ENCODE measurements at places on chromosomes 1 and 21.
A peak's percentile ranks its signal among the peaks of the same experiment; 100 is the strongest.

DNA sequence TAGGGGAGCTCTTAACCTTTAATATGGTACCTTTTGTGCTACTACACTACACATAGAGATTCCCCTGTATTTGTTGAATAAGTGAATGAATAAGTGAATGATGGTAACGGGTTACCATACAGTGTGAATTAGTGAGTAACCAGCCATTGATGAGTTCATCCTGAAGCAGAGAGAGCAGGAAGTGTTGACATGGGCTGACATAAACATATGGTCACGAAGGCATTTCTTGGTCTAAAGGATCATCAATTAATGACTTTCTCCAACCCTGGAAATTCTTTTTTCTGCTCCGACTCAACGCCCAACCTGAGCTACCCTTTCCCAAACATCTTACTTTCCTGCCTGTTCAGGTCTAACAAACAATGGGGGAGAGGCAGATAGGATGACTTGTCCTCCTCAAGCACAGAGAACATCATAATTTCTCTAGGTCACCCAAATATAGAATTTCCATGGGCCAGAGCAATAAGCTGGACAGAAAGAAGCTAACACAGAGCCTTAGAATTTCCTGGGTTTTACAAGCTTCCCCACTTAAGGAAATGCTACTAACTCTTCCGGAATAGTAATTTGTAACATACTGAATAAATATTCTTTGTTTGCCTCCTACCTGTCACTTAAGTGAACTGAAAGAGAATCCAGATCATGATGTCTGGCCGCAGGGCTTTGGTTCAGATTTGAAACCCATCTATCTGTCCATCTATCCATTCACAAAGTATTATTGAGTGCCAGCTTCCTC, 114.7 kb upstream of the NGF start:
- DNase-seq = no peak

DNA sequence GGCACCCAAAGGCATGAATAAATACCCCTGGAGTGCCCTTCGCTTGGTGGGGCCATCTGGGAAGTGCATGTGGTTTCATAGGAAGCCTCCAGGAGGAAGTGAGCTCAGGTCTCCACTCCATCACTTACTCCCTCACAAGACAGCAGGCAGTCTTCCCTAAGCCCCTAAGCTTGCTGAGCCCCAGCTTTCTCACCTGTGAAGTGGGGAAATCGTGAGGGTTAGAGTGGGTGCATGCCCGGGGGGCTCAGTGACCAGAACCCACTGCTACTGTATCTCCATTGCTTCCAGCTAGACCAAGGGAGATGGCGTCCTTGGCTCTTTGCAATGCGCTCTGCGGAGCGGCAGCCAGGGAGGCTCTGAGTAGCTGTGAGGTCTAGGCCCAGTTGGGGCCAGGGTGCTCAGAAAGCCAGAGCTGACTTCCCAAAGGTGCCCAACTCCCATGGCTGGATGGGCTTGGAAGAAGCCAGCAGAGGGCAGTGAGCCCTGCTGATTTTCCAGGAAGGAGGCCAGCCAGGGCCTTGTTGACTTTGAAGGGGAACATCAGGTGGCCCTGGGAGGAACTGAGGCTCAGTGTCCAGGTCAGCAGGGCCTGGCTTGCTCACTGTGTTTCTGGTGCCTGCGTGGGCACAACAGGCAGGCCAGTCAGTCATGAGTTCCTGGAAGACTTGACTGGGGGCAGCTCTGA, 27.3 kb downstream of the CDCP2 start:
- DNase-seq = peak; percentile 4

DNA sequence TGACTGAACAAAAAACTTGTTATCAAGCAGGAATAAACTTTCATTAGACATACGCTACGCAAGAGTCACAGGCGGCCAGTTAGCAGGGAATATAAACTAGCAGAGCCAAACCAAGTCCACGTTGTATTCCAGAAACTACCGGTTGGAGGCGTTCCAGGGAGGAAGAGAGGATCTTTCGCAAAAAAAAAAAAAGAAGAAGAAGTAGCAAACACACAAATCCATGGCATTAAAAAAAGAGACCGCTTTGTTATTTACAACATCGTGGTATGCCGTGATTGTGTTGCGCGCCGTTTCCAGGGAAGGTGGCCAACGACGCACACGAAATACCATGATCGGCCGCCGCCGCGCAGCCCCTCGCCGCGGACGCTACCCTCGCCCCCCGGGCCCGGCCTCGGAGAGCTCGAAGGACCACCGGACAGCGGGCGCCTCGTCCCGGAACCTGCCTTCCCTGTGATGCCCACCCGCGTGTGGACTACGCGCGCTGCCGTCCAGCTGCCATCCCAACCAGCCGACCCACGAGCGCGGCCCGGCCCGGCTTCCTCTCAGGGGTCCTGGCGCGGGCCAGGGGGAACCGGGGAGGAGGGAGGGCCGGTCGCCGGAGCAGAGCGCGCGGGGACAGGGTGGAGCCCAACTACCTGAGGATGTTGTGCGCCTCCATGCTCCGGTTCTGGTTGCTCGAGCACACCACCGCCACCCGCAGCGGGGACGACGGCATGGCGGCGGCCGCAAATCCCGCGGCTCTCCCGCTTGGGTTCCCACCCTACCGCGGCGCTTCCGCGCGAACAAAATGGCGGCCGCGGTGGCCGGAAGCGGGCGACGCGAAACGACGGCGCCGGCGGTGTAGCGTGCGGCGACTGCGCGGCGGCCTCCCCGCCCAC, 581 bp downstream of the SSU72 start:
- DNase-seq = peak; percentile 81

GRCh38 chr1:59669752-59670312, 144.9 kb upstream of the HOOK1 start:
- DNase-seq = no peak

- DNase-seq = no peak
Observed at GRCh38 chr1:20443703-20444586, 42.1 kb downstream of the CAMK2N1 start.

- DNase-seq = peak; percentile 40
Observed at GRCh38 chr1:165928075-165928731, 100.8 kb downstream of the UCK2 start.

DNA sequence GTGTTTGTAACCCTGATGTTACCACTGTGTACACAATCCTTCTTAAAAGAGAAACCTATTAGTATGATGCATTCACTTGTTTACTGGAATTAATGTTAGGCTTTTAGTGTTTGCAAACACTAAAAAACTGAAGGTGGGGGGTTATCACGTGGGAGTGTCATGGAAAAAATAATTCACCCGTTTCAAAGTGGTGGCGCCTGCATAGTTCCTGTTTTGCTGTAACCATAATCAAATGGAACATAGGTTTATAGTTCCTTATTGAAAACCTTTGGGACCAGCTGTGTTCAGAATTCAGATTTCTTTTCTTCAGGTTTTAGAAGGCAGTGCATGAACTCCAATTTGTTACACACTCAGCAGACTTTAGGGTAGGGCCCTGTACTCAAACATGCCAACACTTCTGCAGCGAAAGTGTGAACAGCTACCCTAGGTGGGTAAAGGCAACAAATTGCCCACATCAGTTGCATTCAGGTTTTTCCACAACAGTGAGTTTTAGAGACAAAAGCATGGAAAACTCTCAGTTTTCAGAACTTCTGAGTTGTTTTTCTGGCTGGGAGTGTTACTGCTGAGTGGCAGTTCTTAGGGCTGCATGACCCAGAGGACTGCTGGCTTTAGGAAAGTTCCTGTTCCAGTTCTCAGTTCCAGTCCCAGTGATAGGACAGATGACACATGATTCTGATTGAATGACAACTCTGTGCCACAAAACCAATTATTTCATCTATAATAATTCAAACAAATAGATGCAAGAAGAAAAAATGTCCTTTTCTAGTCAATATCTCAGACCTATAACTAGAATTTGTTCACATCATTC, 29.1 kb upstream of the IVNS1ABP start:
- no peak for DNase-seq

GRCh38 chr1:55816456-55817426, 601.6 kb upstream of the USP24 start:
- no peak for DNase-seq

DNA sequence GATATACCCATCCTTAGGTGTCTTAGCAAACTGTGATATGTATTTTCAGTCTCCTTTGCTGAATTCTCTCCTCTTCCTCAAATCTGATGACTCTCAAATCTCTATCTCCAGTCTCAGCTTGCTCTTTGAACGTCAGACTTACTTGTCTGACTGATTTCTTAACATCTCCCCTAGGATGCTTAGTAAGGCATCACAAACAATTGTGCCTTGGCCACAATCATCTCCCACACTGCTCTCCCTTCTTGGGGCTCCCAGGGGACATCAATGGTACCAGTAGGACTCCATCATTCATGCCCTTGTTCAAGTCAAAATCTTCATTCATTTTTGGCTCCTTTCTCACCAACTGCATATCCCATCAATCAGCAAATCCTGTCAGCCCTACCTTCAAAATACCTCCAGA, 42.0 kb downstream of the GNG12 start:
- DNase-seq = no peak

GRCh38 chr1:157137046-157137407, 1.2 kb downstream of the ETV3 start:
- DNase-seq = no peak

DNA sequence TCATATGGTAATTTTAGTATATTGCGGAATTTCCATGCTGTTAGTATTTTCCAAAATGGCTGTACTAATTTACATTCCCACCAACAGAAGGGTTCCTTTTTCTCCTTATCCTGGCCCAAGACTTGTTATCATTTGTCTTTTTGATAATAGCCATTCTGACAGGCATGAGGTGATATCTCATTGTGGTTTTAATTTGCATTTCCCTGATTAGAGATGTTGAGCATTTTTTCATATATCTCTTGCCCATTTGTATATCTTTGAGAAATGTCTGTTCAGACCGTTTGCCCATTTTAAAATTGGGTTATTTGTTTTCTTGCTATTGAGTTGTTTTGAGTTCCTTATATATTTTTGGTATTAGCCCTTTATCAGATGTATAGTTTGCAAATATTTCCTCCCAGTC, 14.0 kb downstream of the CAPZA1 start:
- DNase-seq = no peak

DNA sequence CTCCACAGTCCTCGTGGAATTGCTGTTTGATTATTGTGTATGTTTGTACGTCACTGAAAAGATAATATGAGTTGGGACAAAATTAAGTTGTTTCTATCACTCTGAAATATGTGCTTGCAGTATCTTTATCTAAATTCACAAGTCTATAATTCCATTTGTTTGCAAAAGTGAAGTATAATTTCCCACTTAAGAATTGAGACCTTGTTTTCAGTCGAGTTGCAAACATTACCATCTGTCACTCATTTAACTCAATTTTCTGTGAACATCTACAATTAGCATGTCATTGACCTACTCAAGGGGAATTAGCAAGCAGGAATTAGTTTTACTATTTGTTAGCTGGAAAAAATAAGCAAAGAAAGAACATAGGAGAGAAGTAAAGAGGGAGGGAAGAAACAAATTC, 195.8 kb downstream of the TPR start:
- DNase-seq = no peak

GRCh38 chr1:171350594-171350993, 36.6 kb downstream of the FMO4 start:
- DNase-seq = no peak

DNA sequence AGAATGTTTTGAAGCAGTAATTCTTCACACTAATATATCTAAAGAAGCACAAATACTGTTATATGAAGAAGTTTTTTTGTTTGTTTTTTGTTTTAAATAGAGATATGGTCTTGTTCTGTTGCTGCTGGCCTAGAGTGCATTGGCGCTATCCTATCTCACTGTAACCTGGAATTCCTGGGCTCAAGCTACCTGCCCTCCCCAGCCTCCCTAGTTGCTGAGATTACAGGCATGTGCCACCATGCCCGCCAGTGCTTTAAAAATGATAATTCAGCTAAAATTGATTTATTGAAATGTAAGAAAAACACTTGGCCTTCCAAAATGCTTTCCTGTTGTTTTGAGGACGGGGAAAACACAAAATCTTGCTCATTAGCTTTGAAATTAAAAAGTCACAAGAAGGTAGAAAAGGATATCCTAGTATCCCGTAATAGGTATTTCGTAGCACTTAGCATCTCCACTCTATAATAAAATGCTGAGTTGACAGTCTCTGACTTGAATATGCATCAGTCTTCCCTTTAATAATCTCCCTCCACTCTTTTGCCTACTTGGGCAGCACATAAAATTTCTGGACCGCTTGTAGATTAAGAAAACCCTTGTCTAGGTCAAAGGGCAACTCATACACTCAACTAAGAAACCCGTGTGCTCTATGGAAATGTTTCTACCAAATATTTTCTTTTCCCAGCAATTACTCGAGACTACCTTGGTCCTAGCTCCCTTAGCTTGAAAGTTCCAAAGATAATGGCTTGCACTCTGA, 1.3 kb downstream of the SCYL3 start:
- DNase-seq = no peak

DNA sequence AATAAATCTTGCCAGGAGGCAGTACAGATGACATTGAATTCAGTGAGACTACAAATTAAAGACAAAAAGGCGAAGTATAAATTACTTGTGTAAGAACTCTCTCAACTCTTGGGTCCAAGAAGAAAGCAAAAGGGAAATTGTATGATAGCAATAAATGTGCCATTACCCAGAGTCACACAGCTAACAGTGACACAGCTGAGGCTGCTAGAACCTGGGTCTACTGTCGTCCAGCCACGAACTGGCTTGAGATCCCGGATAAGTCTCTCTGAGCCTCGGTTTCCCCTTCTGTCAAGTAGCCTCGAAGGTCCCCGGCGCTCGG, 362 bp upstream of the ROR1 start:
- DNase-seq = no peak

DNA sequence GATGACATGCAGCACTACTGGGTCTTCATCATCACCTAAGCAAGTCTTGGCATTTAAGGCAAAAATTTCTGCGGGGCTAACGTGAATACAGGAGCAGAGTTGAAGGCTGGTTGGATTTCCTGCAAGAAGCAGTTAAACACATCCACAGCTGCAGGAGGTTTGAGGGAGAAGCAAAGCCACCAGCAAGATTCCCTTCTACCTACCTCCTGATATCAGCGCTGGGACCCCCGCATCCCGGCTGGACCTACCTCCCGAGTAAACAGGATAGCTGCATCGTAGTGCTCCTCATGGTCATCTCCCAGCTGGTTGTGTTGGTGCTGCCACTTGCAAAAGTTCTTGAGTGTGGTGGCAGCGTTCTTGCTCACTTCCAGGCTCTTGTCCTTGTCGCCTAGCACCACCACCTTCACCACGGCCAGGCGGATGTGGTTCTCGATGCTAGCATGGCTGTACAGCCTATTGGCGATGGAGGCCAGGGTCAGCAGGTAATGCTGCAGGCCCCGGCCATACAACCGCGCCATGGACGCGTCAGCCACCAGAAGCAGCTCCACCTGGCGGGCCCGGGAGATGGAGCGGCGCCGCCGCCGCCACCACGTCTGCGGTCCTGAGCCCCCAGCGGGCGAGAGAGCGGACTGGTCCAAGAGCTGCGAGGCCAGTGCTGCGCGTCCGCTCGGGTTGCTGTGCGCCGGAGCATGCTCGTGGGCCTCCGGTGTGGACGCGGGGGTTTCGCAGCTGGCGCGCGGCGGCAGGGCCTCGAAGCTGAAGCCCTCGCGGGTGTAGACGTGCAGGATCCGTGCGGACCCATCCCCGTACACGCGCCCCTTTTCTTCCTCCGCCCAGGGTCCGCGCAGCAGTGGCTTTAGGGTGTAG, 1.6 kb downstream of the ADAMTS5 start:
- no peak for DNase-seq

Measured in LoVo (cell line).